ENCODE measurements at places on chromosomes 1 and 21.

- no peak for DNase-seq
These were observed 609.0 kb upstream of the PRMT6 start for GRCh38 chr1:106447466-106447865.

DNA sequence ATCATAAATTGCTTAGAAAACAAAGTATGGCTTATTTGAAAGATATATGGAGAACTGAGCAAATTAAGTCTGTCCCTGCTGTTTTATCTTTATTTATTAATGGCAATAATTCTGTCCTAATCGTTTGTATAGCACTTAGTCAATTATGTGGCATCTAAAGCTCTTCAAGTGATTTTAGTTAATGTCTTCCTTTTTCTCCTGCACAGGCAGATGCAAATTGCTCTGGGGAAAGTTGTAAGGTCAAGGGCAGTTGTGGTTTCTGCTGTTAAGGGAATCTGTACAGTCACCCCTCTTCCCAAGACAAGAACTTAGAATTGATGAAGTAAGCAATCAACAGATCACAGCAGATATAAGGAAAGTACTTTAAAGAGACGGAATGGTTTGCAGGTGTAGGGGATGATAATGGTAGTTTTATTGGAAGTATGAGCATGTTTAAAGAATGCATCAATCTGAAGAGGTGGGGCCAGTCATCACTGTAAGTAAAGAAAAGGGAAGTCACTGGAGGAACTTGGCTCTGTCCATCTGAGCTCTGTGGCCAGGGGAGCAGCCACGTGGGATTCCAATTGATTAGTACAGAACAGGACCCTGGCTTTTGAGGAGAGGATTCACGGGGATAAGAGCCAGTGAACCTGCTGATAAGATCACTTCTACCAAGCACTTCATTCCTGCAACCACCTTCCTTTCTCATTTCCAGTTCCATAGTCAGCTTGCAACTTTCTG, 116.0 kb upstream of the KCNJ6 start:
- no peak for DNase-seq

- no peak for DNase-seq
These were observed 1.6 kb upstream of the C1orf35 start for GRCh38 chr1:228104526-228105269.

- DNase-seq: no peak
These were observed 130.3 kb downstream of the GLIS1 start for GRCh38 chr1:53608676-53609075.

DNA sequence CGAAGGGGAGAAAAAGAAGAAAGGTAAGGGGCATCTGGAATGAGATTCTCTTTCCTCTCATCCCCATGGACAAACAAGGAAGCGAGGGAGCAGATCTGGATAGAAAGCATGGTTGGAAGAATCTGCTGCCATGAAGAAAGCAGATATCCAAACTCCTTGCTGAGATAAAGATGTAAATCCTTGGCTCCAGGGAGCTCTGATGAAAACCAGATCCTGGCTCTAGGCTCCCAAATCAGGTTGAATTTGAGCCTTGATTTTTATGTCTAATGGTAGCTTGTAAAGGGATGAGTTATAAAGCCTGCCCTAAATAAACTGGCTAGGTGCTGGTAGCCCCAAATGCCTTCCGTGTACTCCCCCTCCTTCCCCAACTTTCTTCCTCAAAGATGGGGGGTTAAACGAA, 64.1 kb upstream of the LAX1 start:
- DNase-seq: no peak

DNA sequence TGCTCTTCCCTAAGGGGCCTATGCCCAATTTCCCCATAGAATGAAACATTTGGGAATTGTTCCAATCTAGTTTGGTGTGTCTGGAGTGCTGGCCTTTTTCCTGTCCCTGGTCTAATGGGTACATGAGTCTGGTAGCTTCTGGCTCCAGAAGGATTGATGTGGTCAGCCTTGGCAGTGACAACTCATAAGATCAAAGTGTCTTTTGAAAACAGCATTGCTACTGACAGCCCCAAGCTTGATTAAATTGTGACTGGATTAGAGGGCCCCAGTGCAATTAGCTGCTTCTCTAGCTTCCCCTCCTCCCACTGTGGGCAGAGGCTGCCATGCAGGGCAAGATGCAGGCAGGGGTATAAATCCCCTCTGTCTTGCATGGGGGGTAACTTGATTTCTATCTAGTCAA, 130.9 kb downstream of the UCK2 start:
- DNase-seq: no peak

DNA sequence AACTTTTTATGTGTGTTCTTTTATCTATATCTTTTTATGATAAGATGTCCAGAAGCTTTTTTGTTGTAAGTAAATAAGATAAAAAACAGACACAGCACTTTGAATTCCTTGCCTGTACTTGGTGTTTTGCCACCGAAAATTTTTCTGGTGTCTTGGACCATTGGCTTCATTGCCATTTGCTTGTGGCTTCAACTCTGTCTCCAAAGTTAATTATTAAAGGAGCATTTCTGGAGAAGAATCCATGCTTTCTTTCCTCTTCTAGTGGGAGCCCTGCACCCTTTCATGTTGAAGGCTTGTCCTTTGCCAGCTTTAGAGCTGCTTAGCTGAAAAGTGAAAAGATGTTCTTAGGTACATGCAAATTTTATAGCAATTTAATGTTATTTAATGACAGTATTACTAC, 112.2 kb downstream of the DYRK1A start:
- no peak for DNase-seq

GRCh38 chr1:172360985-172361384, 59.5 kb upstream of the C1orf105 start:
- no peak for DNase-seq

DNA sequence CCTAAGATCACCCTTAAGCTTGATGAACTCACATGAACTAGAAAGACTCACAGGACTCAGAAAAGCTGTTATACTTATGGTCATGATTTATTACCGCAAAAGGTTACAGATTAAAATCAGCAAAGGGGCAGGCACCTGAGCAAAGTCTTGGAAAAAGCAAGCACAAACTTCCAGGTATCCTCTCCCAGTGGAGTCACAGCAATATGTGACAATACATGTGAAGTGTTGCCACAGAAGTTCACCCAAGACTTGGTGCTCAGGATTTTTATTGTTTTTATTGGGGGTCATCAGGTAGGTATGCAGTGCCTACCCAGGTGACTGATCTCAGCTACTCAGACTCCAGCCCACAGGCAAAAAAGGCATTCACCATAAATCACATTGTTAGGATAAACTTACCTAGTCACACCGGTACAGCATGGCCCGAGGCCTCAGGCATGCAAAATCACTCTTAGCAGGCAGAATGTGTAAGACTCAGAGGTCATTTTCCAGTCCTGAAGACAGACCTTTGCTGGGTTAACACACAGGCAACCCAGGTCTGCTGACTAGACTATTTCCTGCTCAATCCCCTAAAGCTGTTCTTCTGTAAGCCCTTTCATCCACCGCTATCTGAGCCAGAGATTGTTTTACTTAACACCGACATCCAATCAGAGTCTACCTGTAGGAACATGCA, 55.6 kb downstream of the SSX2IP start:
- DNase-seq: no peak

DNA sequence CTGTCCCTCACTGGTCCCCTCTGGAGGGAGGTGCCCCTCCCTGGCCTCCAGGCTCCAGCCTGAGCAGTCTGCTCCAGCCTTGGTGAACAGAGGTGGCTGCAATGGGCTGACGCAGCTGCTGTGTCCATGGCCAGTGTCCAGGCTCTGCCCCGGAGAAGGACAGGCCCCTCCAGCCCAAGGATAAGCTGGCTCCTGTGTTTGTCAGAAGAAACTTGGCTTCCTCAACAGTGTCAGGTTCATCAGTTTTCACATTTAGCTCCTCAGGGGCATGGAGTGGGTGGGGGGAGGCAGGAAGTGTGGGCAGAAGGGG, 402.8 kb downstream of the MATN1 start:
- no peak for DNase-seq

GRCh38 chr1:22437573-22437972, 14.1 kb upstream of the ZBTB40 start:
- no peak for DNase-seq

- DNase-seq: no peak
These were observed 59.7 kb upstream of the TIAM1 start for GRCh38 chr21:31403596-31404333.

DNA sequence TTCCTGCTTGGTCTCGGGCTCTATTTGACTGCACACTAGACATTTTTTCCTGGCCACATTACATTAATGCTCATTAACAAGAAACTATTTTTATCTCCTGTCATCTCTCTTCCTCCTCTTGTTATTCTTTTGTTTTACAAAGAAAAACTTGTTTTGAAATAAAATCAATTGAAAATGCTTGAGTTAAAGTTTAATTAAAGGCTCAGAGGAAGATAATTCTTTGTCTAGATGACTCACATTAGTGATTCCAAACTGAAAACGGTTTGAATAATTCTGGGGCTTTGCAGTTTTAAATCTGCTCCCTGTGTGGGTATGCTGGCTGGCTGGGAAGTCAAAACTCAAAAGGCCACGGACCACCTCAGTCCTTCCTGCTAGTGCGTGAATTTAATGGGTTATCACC, 29.6 kb downstream of the RGS5 start:
- no peak for DNase-seq

- DNase-seq: peak; percentile 57
These were observed 9.9 kb downstream of the RNF223 start for GRCh38 chr1:1063945-1064831.

DNA sequence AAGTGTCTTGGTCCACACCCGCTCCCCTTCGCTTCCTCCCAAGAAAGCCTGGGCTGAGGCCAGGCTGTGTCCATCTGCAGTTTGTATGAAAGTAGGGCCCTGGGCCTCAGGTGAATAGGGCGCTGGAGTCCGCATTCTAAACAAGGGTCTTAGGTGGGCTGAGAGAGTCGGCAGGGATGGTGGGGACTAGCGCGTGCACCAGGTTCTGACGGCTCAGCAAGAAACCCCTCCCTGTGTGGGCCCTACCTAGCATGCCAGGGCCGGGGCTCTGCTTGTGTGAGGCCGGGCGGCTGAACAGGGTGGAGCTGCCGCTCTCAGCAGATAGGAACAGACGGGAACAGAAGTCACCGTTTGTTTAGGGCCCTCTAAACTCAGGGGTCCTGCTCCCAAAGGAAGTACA, 1.7 kb downstream of the ACTRT2 start:
- peak; percentile 8 for DNase-seq

DNA sequence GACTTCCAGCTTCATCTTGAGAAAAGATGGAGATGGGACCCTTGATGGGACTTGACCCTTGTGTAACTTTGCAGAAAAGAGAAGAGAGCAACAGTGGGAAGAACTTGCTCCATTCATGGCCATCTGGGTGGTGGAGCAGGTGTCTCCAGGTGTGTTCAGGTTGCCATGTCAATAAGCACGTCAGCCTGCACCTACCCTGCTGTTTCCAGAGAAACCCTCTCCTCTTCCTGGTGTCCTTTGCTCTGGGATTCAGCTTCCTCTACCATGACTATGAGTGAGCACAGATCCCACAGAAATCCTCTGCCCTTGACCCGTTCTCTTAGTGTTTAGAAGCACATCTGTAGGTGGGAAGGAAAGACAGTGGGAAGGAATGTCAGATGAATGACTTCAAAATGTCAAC, 21.8 kb upstream of the OTUD3 start:
- DNase-seq: no peak

DNA sequence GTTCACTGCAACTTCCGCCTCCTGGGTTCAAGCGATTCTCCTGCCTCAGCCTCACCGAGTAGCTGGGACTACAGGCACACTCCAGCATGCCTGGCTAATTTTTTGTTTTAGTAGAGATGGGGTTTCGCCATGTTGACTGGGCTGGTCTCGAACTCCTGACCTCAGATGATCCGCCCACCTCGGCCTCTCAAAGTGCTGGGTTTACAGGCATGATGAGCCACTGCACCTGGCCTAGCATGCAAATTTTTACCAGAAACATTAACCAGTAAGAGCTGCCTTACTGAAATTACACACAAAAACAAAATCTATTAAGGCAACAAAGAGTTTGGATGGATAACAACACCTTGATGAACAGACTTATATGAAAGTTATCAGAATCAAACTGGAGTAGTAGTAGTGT, 12.1 kb downstream of the ZZZ3 start:
- DNase-seq: no peak

DNA sequence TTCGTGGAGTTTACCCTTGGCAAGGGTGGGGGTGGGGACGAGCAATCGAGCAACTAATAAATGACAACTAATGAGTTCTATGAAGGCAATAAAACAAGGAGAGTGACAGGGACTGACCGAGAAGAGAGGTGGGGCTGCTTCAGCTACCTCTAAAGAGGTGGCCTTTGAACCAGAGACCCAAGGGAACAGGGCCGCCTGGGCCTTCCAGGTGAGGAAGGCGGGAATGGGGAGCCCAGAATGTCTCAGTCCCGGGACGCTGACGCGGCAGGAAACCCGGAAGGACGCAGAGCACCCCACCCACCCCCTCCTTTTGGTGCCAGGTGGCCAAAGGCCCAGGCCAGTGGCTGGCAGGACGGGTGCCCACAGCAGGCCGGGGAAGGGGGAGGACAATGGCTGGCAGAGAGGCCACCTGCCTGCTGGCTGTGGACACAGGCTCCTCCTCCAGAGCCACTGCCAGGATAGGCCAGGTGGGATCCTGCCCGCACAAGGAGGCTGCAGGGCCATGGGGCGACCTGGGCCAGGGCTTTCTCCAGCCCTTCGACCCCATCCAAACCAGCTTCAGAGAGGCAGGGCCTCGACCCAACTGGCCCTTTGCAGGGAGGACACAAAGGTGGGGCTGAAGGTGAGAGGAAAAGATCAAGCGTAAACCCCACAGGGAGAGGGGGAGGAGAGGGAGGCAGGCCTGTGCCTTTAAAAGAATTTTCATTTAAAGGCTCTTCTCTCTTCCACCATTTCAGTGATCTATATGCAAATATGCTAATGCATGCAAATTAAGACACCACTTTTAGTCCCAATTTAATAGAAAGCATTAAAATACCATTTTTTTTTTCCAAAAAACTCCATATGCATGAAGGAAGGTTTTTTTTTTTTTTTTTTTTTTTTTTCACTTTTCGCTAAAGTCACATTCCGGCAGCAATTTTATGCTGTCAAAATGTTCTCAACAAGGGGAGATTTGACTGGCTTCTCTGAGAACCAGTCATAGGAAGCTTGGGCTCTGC, 58.1 kb downstream of the CASZ1 start:
- no peak for DNase-seq

DNA sequence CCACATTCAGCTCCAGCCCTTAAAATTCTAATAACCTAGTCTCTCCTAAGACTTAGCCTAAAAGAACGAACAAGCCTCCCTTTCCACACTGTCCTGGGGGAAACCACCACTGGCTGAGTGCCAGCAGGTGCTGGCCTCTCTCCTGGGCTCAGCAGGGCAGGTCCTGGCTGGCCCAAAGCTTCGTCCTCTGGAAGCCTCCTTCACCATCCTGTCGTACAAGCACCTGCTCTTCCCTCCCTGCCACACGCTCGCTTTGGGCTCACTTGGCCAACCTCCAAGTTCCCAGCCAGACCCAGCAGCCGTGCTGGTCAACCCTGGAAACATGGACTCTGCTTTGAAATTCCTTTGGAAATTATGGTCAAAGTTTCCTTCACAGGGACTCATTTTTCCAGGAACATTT, 58.2 kb upstream of the SLC25A33 start:
- no peak for DNase-seq

- no peak for DNase-seq
These were observed 91.7 kb downstream of the C1orf94 start for GRCh38 chr1:34268311-34268954.

- no peak for DNase-seq
These were observed 8.6 kb downstream of the TMEM81 start for GRCh38 chr1:205075642-205076155.

- no peak for DNase-seq
These were observed 89.2 kb upstream of the POU3F1 start for GRCh38 chr1:38135625-38136414.

GRCh38 chr1:230157420-230158390, 90.7 kb downstream of the GALNT2 start:
- no peak for DNase-seq

GRCh38 chr1:108961198-108961597, 2.1 kb downstream of the CLCC1 start:
- DNase-seq: no peak

GRCh38 chr1:41842993-41843755, 75.5 kb downstream of the HIVEP3 start:
- DNase-seq: no peak
